ENCODE measurements at places on chromosomes 2 and 18.
A peak's percentile ranks its signal among the peaks of the same experiment; 100 is the strongest.

DNA sequence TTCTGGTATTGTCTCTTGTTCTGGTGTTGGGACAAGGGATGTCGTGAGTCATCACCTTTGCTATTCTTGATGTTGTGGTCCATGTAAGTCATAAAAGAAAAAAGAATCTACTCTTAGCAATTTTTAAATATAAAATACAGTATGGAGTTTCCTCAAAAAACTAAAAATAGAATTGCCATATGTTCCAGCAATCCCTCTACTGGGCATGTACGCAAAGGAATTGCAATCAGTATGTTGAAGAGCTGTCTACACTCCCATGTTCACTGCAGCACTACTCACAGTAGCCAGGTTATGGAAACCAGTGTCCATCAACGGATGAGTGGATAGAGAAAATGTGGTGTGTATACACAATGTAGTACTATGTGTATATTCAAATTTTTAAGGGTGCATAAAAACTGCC lies 10.9 kb upstream of the GNAL start:
- no peak for DNase-seq

DNA sequence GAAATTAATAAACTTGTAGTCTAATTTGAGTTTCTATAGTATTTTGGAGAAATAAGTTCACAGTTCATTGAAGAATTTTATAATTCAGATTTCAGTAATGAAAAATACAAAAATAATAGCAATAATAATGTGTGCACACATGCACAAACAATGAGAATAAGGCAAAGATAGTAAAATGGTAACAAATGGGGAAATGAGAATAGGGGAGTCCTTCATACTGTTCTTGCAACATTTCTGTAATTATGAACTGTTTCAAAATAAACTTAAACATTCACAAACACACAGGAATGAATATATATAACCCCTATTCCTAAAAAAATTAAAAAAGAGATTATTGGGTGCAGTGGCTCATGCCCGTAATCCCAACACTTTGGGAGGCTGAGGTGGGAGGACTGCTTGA lies 63.9 kb downstream of the SPRED2 start:
- DNase-seq, result no peak

GRCh38 chr2:62801814-62802523 lies 96.5 kb downstream of the EHBP1 start:
- no peak for DNase-seq

DNA sequence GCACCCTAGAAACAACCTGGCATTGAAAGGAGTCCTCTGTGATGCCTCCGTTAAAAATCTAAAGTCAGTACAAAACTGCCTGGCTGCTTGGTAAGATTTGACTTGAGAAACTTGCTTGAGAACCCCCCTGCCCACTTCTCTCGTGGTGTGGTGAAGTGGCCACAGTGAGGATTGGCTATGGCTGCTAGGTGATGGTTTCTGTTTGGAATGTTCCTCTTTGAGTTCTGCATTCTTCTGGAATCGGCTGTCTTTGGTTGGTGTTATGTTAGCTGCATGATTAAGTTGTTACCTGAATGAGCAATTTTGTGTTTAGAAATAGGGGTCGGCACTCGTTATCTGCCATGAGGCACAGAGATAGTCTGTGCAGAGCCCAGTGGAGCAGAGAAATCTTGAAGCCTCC lies 21.7 kb upstream of the SAG start:
- DNase-seq, result no peak

DNA sequence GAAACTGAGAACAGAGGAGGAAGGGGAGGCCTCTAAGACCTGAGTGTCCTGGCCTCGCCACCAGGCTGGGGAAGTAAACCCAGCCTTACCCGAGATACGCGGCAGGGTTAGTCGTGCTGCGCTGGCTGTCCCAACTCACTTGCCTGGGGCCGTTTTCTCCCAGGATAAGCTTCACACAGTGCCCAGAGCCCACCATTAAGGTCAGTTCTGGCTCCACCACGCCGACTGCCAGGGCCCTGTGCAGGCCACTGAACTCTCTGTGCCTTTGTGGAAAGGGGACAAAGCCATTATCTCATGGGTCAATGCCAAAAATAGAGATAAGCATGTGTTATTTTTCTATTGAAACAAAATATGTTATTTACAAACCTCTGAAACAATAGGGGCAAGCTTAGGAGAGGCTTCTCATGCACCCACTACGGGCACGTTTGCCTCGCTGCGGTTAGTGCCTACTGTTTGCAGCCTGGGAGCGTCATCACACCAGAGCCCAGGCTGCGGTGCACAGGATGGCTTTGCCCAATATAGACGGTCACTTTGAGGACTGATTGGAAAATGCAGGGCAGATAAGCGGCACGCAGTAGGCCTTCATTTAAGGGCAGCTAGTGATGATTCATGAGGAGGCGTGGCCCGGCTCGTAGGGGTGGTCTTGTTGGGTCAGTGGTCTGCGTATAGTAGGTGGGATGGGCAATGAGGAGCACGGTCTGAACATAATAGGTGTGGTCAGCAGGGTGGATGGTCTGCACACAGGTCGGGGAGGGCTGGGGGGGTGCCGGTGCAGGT lies 242.1 kb downstream of the GLI2 start:
- DNase-seq, result no peak

DNA sequence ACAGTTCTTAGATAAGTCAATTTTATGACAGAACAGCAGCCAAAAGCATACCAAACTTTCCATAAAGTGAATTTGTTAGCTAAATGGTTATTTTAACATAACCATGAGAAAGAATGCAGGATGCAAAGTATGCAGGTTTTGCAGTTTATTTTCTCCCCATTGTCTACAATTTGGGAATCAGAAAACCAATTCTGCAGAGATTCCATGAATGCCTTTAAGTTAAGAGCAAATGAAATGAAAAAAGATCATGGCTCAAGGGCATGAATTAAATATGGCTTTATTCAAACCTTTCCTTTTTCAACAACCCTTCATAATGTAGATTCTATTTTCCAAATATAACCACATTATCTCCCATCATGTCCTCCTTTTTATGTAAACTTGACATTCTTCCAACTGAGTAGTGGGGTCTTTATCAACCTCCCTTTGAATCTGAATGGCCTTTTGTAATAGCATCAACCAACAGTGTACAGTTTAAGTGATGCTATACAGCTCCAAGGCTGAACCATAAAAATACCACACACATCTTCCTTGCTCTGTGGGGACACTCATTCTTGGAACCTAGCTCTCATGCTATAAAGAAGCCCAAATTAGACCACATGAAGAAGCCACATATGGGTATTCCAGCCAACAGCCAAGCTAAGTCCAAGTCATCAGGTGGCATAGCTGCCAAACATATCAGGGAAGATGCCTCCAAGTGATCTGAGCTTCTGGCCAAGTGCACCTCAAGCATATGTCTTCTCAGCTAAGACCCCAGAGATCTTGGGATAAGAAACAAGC lies 49.8 kb downstream of the PIAS2 start:
- DNase-seq, result no peak

DNA sequence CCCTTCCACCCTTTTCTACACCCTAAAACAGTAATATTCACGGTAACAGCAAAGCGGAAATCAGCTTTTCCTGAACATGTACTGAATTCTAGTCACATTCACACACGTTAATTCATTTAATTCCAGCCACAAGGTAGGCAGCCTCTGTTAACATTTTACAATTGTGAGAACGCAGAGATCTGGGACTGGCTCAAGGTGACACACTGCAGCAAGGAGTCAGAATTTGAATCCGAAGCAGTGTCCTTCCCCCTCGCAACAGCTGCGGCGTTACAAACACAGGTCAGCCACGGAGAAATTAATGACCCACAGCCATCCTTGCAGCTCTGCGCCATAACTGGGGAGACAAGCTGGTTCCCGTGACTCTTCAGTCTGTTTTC lies 818 bp upstream of the SLC20A1 start:
- no peak for DNase-seq

- DNase-seq, result no peak
Observed at GRCh38 chr18:63860531-63860930, 27.0 kb upstream of the SERPINB2 start.

DNA sequence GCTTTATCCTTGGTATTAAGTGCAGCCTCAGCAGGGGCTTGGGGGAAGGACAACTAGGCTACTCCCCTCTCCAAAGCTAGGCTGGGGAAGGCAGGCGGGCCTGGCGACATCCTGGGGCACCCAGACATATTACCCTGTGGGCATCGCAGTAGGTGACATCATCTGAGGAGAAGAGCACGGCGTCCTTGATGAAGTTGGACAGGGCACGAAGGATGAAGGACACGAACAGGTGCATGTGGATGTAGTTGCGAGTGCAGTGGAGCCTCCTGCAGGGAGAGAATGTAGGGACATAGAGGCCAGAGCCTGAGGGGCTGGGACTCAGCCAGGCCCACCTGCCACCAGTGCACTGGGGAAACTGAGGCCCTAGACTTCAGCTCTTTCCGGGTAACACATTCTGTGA lies 32.3 kb downstream of the TMEM37 start:
- DNase-seq, result no peak

- DNase-seq, result no peak
Observed at GRCh38 chr2:143856978-143857377, 662.9 kb downstream of the ZEB2 start.

DNA sequence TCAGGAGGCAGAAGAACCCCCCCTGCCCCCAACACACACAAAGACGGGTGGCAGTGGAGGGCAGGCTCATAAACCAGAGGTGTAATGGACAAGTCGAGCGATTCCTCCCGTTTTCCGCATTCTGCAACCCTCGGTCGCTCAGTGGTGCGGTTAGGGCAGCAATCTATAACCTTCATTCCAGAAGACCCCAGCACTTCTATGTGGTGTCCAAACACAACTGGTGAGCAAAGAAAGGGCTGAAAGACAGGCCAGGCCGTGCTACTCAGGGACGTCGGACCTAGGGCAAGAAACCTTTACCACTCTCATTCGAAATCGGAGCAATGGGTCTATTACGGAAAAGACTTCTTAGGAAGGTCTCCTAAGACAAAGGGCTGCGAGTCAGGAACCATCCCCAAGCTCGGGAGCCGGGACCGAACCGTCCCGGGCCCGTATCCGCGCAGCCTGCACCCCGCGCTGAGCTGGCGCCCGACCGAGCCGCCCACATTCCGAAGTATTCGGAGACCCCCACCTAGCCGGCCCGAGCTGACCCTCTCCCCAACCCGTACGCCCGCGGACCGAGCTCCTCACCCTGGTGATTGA lies 568 bp downstream of the ARL5A start:
- peak; percentile 18 for DNase-seq

- no peak for DNase-seq
Observed at GRCh38 chr18:62187543-62188510, 772 bp downstream of the RELCH start.

GRCh38 chr2:106314444-106314843 lies 120.3 kb upstream of the UXS1 start:
- DNase-seq, result no peak

- DNase-seq, result no peak
Observed at GRCh38 chr2:117359266-117359914, 455.1 kb upstream of the DDX18 start.

- no peak for DNase-seq
Observed at GRCh38 chr2:1648241-1649102, 95.8 kb downstream of the PXDN start.

- DNase-seq, result no peak
Observed at GRCh38 chr2:216842636-216843035, 17.2 kb downstream of the TNP1 start.

Measured in CD4-positive, alpha-beta T cell treated with Interleukin-4 for 1 hour (primary cell).